Thoracic aorta (tissue), 2 donors: ENCODE measurements at places on chromosomes 5 and 9. TPM values are rescaled to one million over a fixed set of nuclear protein-coding genes. Genes with fewer than 3 reads are reported as not detected.

- no peak for DNase-seq
Observed at GRCh38 chr5:121396716-121397115, 455.0 kb upstream of the FTMT start.

GRCh38 chr5:142466195-142466971, 141.6 kb upstream of the SPRY4 start:
- DNase-seq, result no peak

DNA sequence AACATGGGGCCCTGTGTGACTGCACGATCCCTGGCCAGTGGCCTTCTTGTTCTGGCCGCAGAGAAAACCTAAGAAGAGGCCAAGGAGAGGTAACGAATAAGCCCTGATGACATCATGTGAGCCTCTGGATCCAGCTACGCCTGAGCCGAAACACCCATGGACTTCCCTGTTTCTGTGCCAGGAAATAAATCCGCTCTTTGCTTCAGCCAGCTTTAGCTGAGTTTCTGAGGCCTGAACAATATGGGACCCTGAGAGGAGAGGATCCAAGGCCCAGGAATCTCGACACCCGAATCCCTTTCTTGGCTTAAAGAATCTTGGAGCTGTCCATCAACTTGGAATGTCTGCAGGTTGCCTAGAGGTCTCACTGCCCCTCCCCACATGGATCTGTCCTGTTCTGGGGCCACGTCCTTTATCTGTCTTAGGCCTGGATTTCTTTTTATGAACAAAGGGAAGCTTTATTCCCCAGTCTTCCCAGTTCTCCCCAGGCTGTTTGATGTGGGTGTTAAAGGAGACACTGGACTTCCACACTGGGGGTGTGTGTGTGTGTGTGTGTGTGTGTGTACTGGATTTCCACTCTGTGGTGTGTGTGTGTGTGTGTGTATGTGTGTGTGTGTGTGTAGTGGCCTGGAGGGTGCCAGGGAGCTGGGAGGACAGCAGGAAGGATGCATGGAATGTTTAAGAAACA, 13.7 kb downstream of the IER5L start:
- no peak for DNase-seq

DNA sequence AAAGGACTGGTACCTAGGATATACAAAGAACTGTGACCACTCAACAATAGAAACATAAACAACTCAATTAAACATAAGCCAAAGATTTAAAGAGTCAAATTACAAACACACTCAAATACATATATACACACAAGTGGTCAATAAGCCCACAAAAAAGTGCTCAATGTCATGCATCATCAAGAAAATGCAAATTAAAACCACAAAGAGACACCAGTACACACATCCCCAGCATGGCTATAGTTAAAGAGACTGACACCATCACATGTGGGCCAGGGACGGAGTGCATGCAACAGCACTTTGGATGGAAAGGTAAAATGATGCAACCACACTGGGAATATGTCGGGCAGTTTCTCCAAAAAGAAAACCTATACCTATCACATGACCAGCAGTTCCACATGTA, 89.7 kb downstream of the CAAP1 start:
- no peak for DNase-seq

ENTPD8 gene
- not detected for total RNA-seq

SYK gene
- 23.3 TPM for total RNA-seq
